ENCODE measurements at places on chromosomes 7 and 10.

GRCh38 chr7:154577141-154577873 lies 425.6 kb downstream of the PAXIP1 start:
- DNase-seq = no peak

DNA sequence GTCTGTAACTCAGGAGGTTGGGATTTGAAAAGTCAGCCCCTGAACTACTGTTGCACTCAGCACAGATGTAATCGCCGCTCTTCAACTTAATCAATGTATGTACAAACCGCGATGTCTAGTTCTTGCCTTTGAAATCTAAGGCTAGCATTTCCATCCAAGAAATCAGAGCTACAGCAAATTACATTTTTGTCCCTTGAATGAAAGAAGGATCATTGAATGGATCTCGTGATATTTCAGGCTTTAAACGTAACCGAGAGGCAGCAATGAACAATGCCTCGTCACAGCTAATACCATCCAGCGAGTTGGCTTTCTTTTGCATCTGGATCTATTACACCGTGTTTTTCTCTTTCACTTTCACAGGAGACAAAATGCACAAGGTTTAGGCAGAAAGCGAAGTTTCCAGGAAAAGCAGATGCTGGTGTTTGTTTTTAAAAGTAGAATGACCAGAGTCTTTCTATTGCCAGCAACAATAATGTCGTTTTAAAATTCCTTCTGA lies 5.5 kb downstream of the SKIDA1 start:
- no peak for DNase-seq

- no peak for DNase-seq
Measured at GRCh38 chr7:30090111-30090510, 44.7 kb upstream of the MTURN start.

- no peak for DNase-seq
Measured at GRCh38 chr7:148142660-148143248, 447.8 kb upstream of the C7orf33 start.

- no peak for DNase-seq
Measured at GRCh38 chr10:82778908-82779307, 903.9 kb downstream of the NRG3 start.

DNA sequence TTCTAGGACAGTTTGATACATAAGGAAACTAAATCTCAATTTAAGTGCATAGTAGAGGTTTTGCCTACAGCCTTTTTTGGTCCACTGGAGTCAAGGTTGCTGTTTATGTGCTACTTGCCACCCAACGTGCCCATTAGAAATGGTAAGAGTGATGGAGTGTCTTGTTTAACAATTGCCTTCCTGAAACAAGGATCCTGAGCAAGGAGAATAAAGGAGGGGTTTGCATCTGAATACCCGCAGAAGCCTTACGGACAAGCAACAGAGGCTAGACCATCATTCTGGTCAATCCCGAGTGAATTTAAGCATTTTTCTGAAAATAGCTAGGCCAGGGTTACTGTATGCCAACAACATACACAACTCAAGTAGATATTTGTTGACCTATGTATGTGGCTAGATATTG lies 63.6 kb downstream of the MARCHF5 start:
- DNase-seq = no peak

DNA sequence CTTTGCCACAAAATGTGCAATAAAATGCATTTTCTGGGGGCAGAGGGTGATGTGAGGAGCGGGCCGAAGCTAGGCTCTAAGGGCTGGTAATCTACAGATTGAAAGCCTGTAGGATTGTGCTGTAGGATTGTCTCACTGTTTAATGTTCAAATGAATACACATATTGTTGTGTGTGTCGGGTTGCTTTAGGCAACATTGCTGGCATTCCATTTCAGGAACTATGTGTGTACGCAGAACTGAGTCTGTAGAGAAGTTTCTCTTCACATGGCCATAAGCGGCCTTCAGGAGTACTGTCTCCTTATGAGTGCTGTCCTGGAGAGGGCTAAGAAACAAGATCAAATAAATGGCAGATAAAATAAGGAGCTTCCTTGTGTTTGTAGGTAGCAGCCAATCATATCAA lies 540.2 kb downstream of the GATA3 start:
- DNase-seq = no peak

DNA sequence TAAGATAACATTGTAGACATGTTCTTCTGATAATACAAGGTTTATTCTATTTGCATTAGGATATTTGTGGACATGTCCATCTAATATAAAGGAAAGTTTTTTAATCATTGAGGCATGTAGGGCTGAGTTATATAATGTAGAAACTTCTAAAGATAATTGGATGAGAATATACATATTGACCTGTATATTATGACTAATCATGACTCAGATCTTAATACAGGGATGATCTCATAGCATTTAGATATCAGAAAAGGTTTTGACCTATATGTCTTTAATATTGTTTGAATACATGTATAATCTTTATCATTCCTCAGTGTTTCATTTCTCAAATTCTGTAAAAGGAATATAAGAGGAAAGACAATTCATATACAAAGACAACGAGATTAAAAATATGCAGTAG lies 39.2 kb downstream of the CD36 start:
- no peak for DNase-seq

GRCh38 chr7:101608772-101609713 lies 20.1 kb downstream of the MYL10 start:
- no peak for DNase-seq

DNA sequence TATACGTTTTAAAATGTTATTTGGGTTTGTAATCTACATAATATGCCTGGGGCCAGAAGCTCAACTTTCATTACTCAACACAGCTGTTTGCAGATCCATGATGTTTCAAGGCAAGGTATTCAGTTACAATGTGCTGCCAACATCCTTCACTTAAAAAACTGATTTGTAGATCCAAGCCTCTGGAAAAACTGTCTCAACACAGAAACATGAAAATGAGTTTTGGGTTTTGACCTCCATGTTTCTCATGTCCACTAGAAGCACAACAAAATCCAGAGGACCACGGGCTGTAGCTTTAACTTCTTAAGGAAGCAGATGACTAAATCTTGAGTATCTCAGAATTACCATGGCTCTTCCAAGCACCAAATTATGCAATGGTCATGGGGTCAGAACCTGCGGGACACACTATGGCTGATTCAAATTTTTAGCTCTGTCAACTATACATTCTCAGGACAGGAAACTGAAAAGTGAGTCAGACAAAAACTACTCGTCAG lies 247.1 kb upstream of the GRB10 start:
- DNase-seq = no peak

GRCh38 chr10:27794157-27794556 lies 48.5 kb upstream of the MKX start:
- no peak for DNase-seq

- DNase-seq = no peak
Measured at GRCh38 chr10:71247804-71248203, 35.4 kb downstream of the UNC5B start.

DNA sequence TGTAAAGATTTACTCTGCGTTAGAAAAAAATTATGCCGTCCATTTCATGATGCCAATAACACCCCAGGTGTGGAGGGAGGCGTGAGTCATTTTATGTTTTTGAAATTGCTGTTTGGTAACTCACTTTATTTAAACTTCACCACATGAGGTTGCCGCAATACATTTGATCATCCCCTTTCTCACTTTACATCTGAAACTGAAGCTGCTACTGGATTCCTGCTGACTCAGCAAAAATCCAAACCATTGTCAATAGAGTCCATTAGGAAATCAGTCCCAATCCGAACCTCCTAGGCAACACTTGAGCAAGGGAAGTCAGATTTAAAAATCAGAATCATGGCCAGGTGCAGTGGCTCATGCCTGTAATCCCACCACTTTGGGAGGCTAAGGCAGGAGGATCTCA lies 136.6 kb upstream of the SVIL start:
- no peak for DNase-seq

DNA sequence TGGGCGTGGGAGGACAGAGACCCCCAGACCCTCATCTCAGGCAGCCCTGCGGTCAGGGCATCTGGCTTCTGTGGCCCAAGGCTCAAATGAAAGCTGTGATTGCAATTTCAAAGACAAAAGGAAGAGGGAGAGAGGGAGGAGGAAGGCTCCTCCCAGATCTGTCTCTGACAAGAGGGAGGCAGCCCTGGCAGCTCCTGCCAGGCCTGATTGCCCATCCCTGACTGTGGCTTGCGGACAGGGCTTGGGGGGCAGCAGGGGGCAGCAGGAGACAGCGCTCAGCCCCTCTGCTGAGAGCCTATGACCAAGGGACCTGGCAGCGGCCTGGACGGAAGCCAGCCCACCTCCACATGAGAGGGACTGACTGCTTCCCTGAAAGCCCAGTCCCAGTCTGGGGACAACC lies 91.8 kb downstream of the PTPRN2 start:
- DNase-seq = no peak

GRCh38 chr7:121473645-121474300 lies 77.7 kb upstream of the FAM3C start:
- no peak for DNase-seq

GRCh38 chr10:123427165-123427786 lies 238.9 kb upstream of the GPR26 start:
- no peak for DNase-seq

DNA sequence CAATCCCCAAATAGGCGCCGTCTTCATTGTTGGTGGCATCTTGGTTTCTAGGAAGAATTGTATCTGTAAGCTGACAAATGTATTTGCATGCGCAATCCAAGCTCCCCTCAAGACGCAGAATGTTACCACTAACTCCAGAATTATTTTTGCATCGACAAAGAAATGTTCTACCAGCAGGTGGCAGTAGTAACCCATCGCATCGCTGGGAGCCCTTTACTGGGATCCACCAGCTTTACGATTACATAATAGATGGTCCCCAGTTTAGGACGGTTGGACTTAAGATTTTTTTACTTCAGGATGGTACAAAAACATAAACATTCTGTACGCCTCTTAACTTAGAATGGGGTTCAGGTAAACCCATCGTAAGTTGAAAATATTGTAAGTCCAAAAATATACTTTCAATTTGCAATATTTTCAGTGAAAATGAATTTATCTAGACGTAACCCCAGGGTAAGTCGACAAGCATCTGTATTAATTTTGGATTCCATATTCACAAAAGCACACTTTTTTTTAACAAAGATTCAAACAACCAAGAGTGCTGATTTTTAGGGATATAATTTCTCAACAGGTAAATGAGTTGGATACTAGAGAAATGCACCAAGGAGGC lies 114.0 kb upstream of the COBL start:
- peak; percentile 74 for DNase-seq

DNA sequence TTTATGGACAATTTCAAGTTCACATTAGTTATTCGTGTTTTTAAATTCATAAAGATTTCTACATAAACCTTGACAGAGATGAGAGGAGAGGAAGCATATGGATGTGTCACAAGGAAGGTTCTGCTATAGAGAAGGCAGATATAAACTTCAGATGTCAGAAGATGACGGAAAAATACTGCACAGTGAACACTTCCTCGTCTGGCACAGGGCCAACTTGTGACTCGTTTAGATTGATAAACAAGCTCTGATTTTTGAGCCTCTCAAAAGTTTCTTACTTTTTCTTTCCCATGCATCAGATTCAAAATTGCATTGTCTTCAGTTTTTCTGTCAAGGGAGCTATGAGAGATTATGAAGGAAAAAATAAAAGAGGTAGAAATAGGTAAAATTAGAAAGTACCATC lies 156.4 kb upstream of the MINDY3 start:
- DNase-seq = no peak
